Choroid plexus epithelial cell (primary cell): ENCODE measurements at places on chromosomes 16 and 17.
A peak's percentile ranks its signal among the peaks of the same experiment; 100 is the strongest.

- DNase-seq, result peak; percentile 16
These were observed 440 bp downstream of the NPRL3 start for GRCh38 chr16:138049-138417.

- DNase-seq, result no peak
These were observed 106.1 kb downstream of the AATF start for GRCh38 chr17:37054894-37055293.

DNA sequence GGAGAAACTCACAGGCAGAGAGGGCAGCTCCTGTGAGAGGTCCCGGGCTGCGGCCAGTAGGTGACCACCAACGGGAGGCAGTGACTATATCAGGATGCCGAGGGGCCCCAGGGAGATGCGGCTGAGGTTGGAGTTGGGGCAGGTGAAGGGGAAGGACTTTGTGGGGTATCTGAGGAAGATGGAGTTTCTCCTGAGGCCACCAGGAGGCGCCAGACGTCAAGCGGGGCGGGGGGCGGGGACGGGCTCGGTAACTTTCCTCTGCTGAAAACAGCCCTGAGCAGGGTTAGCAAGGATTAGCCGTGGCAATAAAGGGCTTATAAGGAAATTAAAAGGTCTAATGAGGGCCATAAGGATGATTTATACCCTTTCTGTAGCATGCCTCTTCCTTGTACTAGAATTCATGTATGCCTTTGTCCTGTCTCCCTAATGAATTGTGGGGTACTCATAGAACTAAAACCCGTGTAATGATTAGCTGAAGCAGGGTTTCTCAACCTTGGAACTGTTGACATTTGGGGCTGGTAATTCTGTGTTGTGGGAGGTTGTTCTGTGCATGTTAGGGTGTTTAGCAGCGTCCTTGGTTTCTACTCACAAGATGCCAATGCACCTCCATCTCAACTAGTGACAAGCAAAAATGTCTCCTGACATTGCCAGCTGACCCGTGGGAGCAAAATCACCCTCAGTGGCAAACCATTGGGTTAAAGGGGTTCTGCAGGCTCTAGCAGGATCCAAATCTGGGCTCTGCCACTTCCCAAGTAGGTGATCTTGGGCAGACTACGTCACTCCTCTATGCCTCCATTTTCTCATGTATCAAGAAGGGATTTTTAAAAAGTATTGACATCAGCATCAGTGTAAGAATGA, 74.8 kb upstream of the GRIN2A start:
- DNase-seq, result peak; percentile 43

DNA sequence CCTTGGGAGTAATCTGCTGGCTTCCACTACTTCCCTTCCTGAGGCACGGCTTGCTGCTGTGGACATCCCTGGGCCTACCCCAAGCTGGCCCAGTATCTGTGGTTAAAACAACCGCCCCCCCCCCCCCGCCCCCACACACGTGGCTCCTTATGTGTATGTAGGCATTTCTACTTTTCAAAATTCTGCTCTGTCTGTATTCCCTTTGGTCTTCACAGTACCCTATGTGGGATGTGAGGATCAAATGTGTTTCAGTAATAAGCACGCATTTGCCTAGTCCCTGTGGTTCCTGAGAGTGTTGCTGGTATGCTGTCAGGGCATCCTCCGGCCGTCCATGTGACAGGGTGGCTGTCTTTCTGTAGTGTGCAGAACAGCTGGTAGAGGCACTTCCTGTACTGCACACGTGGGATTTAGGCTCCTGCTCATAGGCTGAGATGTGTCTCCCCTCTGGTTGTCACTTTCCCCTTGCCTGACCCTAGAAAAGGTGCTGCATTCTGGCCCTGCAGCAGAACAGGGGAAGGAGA, 2.2 kb downstream of the NT5M start:
- DNase-seq, result peak; percentile 23

- DNase-seq, result peak; percentile 49
These were observed 44.0 kb downstream of the MYH3 start for GRCh38 chr17:10612957-10613744.

GRCh38 chr17:58339755-58340404, 11.3 kb upstream of the TSPOAP1 start:
- DNase-seq, result no peak

GRCh38 chr17:77436058-77436442, 295.3 kb downstream of the SEC14L1 start:
- DNase-seq, result no peak

DNA sequence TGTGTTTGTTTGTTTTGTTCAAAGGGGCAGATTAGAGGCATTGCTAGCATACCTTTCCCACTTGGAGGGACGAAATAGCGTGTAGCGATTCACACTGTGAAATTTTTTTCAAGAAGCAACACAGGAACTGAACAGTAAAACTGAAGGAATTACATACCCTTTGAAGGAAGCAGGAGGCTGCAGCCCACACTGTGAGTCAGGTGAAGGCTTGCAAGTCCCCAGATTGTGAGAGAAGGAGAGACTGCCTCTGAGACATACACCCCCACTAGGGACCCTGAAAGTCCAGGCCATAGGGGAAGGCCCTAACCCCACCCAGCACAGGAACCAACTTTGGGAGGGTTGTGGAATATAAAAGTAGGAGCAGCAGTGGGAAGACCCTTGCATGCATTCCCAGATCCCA, 69.6 kb upstream of the HS3ST3A1 start:
- peak; percentile 34 for DNase-seq

DNA sequence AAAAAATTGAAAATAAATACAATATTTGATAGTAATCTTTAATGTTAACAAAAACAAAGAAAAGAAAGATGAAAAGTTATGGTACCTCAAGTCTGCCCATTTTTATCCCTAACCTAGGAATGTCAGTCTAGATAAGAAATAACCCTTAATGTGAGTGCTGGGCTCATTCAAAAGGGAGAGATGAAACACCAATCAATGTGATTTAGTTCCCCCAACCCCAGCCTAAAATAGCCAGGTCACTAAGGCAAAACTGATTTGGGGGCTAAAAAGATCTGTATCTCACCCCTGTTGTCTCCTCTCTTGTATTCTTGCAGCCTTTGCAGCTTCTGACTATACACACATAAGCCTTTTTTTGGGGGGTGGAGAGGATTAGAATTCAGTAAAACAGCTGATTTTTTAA, 3.2 kb upstream of the IGF2BP1 start:
- DNase-seq, result no peak

GRCh38 chr17:70750983-70751382, 581.7 kb downstream of the KCNJ2 start:
- no peak for DNase-seq
